Tibial nerve (tissue), 4 donors: ENCODE measurements at places on chromosomes 5 and 9.

GRCh38 chr9:73595036-73595545 lies 443.4 kb downstream of the ANXA1 start:
- no peaks in the 10 kb centered on the region for H3K36me3 ChIP-seq
- DNase-seq = no peak
- H3K27me3 ChIP-seq = no peaks in the 10 kb centered on the region
- H3K4me1 ChIP-seq = no peaks in the 10 kb centered on the region
- no peak overlapping the region for H3K4me3 ChIP-seq

GRCh38 chr5:113038714-113039113 lies 62.1 kb downstream of the DCP2 start:
- no peaks in the 10 kb centered on the region for H3K27me3 ChIP-seq
- H3K27ac ChIP-seq = no peak overlapping the region
- H3K4me3 ChIP-seq = no peak overlapping the region
- H3K36me3 ChIP-seq = no peaks in the 10 kb centered on the region
- no peak for DNase-seq

GRCh38 chr9:125594223-125594610 lies 112.8 kb downstream of the MAPKAP1 start:
- peaks cover 6% of the 10 kb centered on the region for H3K4me1 ChIP-seq
- H3K27ac ChIP-seq = no peak overlapping the region

DNA sequence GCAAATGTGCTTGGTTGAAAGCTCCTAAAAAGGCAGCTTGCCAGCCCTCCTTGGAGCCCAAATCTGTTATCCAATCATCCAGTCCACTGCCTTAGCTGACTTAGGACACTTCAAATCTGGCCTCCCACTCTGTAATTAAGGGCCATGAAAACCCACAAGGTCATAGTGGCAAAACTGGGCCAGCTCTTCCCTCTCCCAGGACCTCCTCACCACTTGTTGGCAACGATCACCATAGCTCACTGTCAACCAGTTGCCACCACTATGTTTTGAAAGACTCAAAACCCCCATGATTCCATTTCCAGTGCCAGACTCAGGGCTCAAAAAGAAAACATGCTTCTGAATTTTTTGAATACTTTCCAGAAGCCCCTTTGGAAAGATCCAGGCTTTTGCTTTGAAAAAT lies 107.5 kb downstream of the NREP start:
- no peaks in the 10 kb centered on the region for H3K4me1 ChIP-seq
- no peak for DNase-seq
- no peak overlapping the region for H3K4me3 ChIP-seq
- no peaks in the 10 kb centered on the region for H3K27me3 ChIP-seq
- no peak overlapping the region for H3K27ac ChIP-seq
